ENCODE measurements at places on chromosomes 3 and 15.

GRCh38 chr3:150889106-150889505 lies 16.1 kb downstream of the MINDY4B start:
- no peak for DNase-seq

DNA sequence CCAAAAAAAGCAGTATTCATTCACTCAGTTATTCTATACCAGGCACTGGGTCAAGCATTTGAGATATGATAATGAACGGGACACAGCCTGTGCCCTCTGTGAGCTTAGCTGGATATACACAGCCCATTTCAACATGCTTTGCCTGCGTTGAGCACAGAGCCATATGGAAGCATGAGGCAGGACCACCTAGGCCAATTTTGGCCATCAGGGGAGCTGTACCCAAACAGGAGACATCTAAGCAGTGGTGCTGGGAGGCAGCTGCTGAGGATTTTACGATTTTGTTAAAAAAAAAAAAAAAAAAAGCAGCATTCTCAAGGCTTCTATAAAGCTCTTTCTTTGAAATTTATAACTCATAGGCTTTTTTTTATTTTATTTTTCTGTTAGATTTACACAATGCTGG lies 87.2 kb upstream of the SLC2A2 start:
- no peak for DNase-seq

GRCh38 chr15:31320022-31320421 lies 6.6 kb upstream of the KLF13 start:
- no peak for DNase-seq

DNA sequence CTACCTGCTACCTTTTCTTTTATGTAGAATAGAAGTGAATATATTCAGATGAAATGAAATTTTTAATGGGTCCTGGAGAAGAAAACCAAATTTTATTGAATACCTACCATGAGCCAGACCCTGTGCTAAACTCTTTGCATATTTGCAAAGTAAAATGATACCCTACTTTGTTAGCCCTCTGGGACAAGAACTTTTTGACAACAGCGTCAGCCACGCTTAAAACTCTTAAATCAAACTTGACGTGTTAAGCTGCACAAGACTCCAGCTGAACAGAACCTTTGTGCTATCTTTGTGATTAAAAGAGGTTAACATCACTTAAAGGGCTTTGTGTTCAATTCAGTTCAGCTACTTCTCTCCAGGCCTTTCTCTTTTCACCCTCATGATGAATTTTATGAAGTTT lies 316.5 kb downstream of the MEX3B start:
- no peak for DNase-seq

DNA sequence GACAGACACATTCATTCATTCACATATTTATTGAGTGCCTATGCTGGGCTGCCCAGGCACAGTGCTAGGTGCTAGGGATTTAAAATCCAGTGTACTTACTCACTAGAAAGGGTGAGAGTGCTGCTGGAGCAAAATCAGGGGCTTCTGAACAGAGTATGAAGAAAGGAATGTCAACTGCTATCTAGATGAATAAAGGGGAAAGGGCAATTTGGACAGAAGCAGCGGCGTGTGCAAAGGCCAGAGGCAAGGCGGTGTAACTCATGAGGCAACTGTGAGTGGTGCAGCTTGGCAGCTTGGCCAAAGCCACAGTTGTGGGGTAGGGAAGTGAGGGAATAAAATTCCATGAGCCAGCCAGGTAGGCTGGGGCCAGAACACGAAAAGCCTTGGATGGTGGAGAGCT lies 76.7 kb downstream of the RAD18 start:
- DNase-seq, result no peak

- no peak for DNase-seq
These were observed 33.8 kb downstream of the SLCO3A1 start for GRCh38 chr15:91887321-91887720.

GRCh38 chr3:194346621-194347020 lies 4.5 kb downstream of the CPN2 start:
- no peak for DNase-seq

DNA sequence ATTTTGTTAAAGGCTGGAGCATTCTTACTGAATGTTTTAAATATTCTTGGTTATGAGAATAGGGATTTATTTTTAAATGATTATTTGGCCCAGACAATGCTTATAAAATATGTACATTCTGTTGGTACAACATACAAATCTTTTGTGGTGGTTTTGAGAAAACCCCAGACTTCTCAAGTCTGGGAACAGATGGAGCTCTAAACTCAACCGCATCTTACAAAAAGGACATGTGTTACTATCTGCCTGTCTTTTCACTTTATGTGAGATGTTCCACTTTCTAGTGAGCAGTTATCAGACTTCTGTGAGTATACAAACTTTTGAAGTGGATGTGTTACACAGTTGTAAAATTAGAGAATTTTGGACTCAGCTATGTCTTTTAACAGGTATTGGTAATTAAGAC lies 135.5 kb upstream of the RBMS3 start:
- DNase-seq, result no peak

DNA sequence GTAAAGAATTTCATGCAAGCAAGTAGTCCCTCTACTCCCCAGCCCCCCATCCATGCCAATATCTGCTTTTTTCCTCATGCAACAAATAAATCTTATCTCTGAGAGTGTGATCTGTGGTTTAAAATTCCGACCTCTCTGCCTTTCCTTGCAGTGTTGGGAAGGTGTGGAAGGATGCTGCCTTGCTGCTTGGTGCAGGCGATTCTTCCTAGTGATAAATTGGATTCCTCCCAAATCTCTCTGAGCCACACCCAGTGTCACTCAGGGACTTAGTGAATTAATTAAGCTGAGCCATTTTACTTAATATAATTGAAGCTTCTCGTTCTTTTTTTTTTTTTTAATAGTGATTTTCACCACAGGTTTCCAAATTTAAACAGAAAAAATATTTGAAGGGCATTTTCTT lies 3.4 kb downstream of the GAP43 start:
- no peak for DNase-seq

GRCh38 chr3:124277144-124277890 lies 285.4 kb upstream of the ROPN1 start:
- DNase-seq, result peak; percentile 67

- DNase-seq, result peak; percentile 73
These were observed 1.8 kb upstream of the PLXND1 start for GRCh38 chr3:129608087-129608935.

DNA sequence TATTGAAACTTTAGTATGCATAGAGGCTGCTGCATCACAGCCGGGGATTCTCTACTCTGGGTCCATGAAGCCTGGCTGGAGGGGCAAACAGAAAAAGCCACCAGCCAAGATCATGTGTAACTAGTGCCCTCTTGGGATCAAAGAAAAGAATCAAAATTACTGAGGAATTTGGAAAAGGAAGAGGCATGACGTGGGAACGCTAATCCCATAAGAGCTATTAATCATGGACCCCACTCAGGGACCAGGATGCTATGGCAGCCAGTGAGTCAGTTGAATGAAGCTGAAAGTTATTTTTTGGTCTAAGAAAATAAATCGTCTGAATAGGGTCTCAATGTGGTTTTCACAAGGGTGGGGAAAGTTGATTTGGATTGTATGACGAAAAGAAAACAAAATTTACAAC lies 1165.1 kb downstream of the ROBO2 start:
- DNase-seq, result peak; percentile 67

GRCh38 chr3:191356631-191357439 lies 26.5 kb upstream of the UTS2B start:
- DNase-seq, result peak; percentile 68

DNA sequence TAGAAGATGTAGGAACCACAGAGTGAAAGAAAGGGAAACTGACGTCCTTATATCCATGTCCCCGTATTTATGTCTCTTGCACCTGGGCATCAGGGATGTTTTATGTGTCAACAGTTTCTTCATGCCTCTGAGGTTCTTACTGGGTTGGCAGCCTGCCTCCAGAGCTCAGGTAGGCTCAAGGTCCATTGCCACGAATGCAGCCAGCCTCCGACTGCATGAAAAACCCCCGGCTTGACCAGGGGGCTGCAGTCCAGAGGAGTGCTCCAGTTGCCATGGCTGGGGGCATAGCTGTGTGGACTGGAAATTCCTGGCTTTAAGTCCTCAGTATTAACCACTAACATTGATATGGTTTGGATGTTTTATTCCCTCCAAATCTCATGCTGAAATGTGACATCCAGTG lies 2.8 kb upstream of the CSPG5 start:
- DNase-seq, result no peak

GRCh38 chr3:99468918-99469317 lies 169.5 kb upstream of the COL8A1 start:
- no peak for DNase-seq

DNA sequence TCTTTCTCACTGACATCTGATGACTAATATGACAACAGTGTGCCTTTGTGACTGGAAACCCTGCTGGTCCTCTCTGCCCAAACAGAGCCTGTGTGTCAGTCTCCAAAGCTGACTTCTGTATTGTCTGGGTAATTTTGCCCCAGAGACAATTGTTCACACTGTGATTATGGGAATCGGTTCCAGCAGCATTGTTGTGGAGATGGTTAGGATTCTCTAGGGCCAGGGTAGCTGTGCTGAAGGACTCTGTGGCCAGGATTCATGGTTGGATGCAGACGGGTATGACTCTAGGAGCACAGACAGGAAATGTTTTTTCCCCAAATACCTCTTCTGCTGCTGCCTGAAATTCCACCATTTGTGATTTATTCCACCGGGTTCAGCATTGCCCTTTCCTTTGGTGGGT lies 57.5 kb upstream of the ITGA11 start:
- DNase-seq, result no peak

DNA sequence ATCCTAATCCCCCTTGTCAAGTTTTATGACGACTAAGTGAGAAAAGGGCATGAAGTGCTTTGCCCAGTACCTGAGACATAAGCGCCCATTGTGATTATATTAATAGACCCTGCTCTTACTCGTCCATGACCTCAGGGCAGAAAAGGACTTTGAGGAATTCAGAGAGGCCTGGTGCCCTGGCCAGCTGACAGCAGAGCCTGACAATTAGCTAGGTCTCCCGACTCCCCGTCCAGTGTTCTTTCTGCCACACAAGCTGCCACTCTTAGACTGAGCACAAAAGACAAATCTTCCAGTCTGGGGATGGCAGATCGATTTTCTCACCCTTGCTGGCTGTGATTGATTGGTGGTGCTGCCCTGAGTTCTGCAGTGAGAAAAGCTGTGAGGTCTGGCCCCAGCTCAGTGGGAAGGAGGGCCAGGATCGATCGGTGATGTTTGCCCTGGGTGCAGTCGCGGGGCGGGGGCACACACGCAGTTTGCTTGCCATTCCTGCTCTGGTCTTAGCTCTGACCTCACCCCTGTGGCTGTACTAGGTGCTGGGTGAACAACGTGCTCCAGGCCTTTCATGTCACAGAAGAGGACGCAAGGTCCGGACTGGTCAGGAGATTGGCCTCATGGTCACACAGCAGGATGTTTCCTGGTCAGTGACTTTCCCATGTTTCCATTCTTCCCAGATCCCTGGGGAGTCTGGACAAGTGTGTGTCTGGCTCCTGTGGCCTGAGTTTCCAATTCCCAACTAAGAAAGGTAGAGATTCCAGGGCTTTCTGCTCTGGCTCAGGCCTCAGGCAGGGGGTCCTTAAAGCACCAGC lies 67.4 kb upstream of the TLE3 start:
- no peak for DNase-seq

DNA sequence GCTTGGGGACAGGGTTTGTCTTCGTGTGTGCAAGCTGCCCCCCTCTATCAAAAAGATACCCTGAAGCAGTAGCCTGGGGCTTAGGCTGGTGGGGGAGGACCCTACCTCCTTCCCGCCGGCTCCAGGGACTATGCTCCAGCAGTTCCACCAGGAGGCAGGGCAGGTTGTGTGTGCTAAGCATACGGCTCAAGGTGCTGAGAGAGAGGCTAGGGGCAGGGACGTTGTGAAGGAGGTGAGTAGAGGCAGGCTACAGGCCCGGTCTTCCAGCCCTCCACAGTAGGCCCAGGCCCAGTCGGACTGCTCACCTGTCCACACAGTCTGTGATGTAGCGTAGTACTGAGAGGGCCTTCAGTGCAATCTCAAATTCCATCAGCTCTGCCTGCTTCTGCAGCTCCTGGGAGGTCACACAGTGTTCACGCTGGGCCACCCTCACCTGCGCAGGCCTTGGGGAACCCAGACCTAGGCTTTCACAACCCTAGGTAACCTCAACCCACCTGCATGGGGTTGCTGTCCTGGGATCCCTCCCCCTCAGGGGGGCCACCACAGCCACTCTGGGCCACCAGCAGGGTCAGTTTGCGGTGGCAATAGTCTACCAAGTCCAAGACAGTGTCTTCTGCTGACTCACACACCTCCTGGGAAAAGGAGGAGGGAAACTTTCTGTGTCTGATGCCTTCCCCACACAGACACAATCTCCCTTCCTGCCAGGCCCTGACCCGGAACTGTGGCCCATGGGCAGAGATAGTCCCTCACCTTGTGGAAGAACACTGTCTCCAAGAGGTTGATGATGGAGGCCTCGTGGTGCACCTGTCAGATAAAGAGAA lies 2.4 kb upstream of the RASSF1 start:
- DNase-seq, result no peak

DNA sequence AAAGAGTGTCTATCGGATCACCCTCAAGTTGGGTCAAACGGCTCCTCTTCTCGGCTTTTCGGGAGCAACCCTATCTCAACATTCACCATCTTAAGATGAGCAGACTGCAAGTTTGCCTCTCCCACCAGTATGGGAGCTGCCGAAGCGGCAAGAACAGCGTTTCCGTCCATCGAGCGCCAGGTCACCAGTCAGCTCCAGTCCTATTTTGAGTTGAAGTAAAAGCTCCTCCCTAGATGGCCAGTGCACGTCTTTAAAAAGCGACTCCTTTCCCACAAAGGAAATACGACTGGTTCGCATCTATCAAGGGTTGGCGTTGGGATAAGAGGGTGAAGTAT lies 369 bp upstream of the U2SURP start:
- DNase-seq, result no peak

DNA sequence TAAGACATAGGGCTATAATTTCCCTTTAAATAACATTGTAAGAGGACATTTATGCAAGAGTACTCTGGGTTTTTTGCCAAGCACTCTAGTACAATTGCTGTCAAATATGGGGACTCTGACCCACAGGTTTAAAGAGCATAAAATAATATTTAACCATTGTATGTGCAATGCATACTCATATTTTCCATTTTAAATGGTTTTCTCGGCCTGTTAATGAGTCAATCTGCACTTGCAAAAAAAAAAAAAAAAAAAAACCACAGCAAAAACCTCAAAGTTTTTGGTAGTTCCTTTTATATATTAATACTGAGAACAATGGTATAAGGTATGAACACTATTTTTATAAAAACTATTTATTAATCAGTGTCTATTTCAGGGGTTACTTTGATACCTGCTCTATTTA lies 304.0 kb upstream of the CBLB start:
- DNase-seq, result no peak

DNA sequence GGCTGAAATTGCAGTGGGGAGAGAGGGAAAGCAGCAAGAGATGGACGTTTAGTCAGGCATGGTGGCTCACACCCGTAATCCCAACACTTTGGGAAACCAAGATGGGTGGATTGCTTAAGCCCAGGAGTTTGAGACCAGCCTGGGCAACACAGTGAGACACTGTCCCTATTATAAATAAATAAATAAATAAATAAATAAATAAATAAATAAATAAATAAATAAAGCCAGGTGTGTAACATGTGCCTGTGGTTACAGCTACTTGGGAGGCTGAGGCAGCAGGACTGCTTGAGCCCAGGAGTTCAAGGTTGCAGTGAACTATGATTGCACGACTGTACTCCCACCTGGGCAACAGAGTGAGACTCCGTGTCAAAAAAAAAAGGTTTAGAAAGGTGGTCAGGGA lies 54.0 kb upstream of the ARPP19 start:
- DNase-seq, result no peak
